GOT3 (cell line): ENCODE measurements at places on chromosomes 2 and 18.

- no peak for DNase-seq
These were observed 35.2 kb downstream of the CENPO start for GRCh38 chr2:24828238-24828996.

- no peak for DNase-seq
These were observed 695.1 kb upstream of the ACVR2A start for GRCh38 chr2:147149575-147150240.

DNA sequence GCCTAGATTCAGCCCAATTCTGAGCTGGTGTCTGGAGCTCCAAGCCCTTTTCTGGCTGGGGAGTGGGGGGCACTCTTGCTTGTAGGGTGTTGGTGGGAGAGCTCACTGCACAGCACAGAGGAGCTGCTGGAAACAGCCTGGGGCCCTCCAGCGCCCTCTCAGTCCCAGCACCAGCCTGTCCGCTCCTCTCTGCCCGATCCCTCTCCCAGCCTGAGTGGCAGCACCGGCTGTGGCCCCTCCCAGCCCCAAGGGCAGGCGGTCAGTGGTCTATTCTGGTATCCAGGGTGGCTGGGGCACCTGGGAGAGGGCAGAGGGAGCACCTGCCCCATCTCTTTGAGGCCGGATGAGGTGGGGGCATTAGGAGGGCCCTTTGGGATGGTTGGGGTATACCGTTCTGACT is 13.2 kb upstream of the DES start:
- DNase-seq: no peak

- DNase-seq: no peak
These were observed 82.8 kb upstream of the CDCA7 start for GRCh38 chr2:173271825-173272224.

GRCh38 chr2:156065912-156066311 is 266.6 kb downstream of the NR4A2 start:
- no peak for DNase-seq

DNA sequence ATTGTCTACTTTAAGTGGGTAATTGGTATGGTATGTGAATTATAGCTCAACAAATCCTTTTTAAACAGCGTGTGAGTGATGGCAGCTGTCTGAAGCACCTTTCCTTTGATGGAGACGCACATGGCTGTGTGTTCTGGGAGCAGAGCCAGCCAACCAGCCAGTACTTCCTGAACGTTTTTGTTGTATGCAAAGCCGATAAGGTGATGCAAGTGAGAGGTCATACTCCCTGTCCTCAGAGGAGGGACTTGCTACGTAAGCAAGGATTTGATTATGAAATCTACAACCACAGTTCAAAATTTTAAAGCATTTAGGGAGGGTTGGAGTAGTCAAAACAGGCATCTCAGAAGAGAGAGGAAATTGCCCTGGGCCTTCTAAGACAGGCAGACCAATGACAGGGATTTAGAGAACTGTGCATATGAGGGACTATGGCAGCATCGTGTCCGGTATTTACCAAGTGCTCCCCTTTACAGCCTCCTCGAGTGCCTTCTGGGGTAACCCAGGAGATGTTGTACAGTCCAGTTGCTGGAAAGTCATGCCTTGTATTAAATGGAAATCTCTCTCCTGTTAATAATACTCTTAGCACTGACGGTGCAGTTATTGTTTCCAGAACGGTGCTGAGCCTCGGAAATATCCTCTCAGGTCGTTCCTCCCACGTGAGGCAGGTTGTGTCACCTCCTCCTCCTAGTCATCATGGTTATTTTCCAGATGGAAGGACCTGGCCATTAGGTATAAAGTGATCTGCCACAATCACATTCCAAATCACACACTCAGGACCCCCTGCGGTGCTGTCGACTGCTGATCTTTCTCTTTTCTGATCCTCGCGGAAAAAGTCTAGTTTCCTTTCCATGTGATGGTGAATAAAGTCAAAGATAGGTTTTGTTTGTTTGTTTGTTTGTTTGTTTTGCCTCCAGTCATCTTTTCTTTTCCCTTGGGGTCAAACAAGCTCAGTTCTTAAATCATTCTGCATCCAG is 28.4 kb downstream of the ARHGEF4 start:
- DNase-seq: no peak

DNA sequence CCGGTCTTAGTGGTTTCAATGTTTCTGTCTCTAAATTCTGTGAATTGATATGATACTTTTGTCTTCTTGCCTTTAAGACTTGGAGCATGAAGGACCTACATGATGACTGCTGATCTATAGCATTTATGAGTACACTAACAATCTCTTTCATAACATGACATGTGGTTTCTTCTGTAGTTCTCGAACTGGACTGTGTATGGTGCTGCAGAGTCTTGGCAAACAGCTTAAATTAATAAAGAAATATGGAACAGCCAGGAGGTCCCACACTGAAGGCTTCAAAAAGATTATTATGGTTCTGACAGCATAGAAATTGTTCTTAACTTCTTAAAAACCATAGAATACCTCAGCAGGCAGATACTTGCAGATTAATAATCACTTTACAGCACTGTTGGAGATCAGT is 145.0 kb downstream of the DCC start:
- no peak for DNase-seq

GRCh38 chr2:54541995-54542394 is 85.9 kb downstream of the SPTBN1 start:
- no peak for DNase-seq

- DNase-seq: no peak
These were observed 36.5 kb upstream of the TNFRSF11A start for GRCh38 chr18:62288665-62289008.

- no peak for DNase-seq
These were observed 131.3 kb downstream of the ZNF804A start for GRCh38 chr2:184729581-184729980.

- no peak for DNase-seq
These were observed 4.4 kb downstream of the BCL2 start for GRCh38 chr18:63315131-63315662.

DNA sequence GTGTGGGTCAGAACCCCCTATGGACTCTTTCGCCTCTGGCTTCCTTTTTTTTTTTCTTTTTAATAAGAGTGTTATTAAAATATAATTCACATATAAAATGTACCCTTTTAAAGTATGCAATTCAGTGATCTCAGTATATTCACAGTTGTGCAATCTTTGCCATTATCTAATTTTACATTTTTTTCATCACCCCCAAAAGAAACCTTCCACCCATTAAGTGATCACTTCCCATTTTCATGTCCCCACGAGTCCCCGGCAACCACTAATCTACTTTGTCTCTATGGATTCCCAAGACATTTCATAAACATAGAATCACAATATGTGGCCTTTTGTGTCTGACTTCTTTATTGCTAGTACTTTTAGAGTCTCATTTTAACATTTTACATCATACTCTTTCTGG is 38.7 kb upstream of the ANXA4 start:
- no peak for DNase-seq

GRCh38 chr2:949384-950079 is 1.1 kb upstream of the SNTG2 start:
- no peak for DNase-seq

DNA sequence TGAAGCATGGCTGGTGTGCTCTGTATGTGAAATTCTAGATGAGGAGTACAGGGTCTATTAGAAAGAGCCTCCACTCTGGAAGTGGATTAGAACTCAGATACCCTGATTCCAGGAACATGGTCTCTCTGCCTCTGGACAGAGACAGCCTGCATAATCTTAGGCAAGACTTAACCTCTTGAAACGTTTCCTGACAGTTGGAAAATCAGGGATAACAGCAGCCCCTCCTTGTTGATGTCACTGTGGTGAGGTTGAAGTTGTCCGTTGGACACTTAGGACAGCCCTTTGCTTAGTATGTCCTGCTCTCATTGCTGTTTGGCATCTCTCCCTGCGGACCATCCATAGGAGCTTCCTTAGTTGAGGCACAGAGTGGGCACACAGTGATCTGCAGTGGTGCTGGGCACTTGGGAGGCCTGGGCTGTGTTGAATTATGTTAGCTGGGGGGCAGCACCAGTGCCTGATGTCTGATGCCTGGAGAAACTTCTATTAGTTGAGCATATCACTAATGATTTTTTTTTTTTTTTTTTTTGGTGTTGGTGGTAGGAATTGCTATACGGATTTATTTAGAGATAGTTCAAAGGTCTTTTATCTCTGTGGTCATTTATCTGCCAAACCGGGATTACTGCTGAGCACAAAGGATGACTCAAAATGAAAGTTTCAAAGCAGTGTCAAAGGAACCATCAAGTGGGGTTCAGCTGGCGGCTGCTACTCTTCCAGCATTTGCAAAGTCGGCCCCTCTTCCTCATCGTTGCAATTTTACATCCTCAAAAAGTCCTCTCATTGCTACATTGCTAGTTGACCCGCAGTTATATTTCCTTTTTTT is 28.8 kb downstream of the SETBP1 start:
- no peak for DNase-seq

DNA sequence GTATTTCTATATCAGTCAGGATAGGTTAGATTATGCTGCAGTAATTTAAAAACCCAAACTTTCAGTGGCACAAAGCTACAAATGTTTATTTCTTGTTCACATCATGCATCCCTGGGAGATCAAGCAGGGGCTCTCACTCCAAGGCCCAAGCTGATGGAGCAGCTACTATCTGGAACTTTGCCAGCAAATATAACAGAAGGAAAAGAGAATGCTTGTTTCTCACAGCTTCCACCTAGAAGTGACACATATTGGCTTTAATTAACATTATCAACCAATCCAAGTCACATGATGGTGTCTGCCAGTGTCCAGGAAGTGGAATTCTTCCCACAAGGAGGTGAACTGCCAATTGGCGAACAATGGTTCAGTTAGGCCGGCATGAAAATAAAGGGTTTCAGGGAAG is 306.9 kb downstream of the BCL11A start:
- no peak for DNase-seq

GRCh38 chr18:13218997-13219396 is 437 bp downstream of the LDLRAD4 start:
- no peak for DNase-seq

- no peak for DNase-seq
These were observed 52.5 kb upstream of the TTN start for GRCh38 chr2:178859730-178860129.
